ENCODE measurements at places on chromosomes 3 and 15.

- DNase-seq, result no peak
These were observed 108.2 kb upstream of the UBE2E2 start for GRCh38 chr3:23094890-23095462.

- no peak for DNase-seq
These were observed 45.0 kb downstream of the SUCNR1 start for GRCh38 chr3:151918253-151919029.

DNA sequence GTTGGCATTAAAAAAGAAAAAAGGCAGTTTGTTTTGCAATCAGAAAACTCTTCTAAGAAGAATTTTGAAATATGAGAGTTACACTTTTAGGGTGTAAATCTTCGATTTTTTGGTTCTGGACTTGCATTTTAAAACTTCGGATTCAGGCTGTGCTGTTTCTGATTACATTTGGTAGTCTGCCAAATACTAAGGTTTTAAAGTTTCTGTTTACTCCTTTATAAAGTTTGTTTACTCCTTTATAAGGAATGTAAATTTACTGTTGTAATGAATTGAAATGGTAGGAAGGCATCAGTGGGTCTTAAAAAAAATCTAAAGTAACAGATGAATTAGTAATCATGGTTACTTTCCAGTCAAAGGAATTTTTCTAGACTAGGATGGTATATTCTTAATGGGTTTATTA is 14.1 kb downstream of the FXR1 start:
- no peak for DNase-seq

- no peak for DNase-seq
These were observed 383.4 kb downstream of the RAP2B start for GRCh38 chr3:153545471-153545870.

GRCh38 chr3:53154881-53155285 is 6.1 kb upstream of the PRKCD start:
- no peak for DNase-seq

- no peak for DNase-seq
These were observed 311.8 kb downstream of the NTRK3 start for GRCh38 chr15:87944691-87945090.

GRCh38 chr15:77496715-77497109 is 76.0 kb downstream of the HMG20A start:
- DNase-seq, result peak; percentile 88

- DNase-seq, result no peak
These were observed 178.6 kb upstream of the BHLHE40 start for GRCh38 chr3:4800595-4800994.

DNA sequence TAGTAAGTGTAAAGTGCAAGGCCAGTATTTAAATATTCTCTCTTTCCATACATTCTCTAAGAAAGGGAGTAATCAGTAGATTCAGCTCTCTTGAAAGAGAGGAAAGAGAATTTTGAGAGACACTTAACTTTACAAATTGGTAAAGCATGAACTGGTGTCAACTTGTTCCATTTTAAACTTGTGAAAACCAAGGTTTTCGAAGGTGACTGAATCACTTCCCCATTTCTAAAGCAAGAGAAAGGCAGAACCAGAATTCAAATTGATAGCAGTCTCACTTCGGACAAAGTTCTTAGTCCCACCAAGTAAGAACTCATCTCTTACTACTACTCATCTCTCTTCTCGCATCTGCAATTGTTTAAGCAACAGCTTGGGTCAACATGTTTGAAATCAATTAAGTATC is 22.4 kb downstream of the TJP1 start:
- no peak for DNase-seq

DNA sequence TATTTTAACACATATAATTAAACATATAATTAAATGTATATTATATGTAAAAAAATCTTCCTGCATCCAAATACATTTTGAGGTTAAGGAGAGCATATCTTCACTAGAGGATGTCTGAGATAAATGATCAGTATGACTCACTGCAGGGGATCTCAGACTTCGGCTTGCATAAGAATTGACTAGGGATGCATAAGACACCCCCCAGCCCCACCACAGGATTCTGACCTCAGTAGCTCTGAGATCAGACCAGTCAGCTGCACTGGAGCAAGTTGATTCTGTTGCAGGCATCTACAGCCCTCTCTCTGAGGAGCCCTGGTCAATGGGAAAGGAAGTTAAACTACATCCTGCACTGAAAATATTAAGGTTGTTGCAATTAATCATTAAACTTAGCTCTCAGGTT is 29.0 kb upstream of the TBC1D21 start:
- DNase-seq, result no peak

DNA sequence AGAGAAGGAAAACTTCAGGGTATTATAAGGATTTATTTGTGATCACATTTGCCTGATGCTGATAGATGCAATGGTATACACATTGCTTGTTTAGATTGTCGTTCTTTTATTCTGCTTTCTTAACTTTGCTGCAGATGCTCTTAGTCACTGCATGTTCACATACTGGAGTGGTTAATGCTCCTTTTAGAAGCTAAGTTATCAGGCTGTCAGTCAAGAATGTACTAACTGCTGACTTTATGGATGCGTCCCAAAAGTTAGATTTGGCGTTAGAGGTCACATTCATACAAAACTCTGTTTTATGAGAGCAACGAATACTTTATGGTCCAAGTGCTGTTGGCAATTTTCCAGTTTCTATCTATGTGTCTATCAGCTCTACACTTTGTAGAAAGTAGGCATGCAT is 160.7 kb downstream of the BBX start:
- no peak for DNase-seq

DNA sequence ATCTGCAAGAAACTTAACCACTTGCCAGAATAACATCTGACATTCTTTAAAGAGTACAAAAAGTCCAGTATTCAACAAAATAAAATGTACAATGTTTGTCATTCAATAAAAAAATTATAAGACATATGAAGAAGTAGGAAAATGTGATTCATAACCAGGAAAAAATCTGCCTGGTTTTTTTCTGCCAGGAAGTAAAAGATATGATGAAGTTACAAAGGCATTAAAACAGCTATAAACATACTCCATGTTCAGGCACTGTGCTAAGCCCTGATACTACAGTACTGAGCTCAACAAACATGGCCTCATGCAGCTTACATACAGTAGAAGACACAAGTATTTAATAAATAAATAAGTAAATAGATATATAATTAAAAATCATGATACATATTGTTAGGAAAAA is 178.4 kb upstream of the STT3B start:
- DNase-seq, result no peak

- DNase-seq, result no peak
These were observed 80.0 kb downstream of the USP13 start for GRCh38 chr3:179732661-179733348.

- no peak for DNase-seq
These were observed 83.2 kb downstream of the COL8A1 start for GRCh38 chr3:99721633-99722007.

DNA sequence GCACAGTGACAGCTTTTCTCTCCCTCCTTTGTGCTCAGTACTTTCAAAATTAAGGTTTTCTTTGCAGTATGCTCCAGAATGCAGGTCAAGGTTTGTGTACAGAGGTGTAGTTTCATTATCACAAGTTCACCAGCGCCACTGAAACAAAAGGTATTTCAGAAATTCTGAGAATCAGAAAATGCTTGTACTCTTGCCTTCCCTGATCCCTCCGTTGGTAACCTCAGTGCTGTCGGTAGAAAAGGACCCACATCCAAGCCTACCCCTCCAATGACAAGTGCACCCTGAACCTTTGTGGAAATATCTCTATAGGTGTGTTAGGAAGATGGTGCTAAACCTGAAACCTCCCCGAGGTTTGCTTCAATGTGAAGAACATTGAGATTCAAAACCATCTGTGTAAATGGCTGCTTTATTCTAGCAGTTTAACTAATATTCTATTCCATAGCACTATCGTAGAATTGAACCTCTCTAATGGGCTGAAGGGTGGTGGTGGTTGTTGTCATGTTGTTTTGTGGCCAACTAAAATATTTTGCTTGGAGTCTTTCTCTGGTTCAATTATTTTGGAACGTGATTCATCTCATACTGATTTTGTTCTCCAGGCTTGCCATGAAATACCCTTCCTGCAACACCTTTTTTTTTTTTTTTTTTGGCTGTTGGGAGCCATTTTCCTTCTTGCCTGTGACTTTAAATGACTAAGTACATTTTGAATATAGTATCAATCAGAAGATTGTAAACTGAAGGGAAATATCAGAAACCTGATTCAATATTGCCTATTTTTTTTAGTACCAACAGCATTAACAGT is 20.7 kb downstream of the ZBTB38 start:
- DNase-seq, result no peak

DNA sequence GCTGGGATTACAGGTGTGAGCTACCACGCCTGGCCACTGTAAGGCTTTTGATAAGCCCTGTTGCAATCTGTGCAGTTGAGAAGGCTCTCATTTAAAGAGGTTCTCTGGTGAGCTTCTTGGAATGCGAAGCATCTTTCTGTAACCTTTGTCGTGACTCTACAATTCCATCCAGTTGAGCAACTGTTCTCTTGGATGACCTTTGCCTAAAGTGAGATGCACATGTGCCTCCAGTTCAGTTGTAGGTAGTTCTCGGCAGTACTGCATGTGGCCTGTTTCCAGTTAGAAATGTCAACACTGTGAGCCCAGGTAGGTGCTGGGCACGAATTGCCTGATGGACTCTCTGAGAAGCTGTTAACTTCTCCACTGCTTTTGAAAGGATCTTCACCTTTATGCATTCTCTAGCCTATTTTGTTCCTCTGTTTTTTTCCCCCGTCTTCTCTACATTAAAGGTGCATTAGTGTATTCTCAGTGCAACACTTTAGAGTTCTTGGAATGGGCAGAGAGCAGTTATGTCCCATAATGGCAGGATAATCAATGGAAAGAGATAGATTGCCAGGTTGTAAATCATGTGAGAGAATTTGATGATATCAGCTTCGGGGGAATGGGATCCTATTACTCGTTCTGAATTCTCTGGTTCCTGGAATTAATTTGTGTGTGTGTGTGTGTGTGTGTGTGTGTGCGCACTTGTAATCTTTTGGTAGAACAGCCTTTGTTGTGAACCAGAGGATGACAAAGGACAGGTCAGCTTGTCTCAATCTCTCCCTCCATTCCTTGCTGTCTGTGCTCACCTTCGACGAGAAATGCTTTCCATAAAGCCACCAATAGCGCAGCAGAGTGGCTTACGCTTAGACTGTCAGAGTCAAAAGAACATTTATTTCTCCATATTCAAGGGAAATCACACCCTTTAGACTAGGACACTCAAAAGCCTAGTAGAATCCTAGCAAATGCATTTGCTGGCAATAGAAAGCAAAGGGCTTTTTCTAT is 51.1 kb downstream of the PTPRG start:
- no peak for DNase-seq

DNA sequence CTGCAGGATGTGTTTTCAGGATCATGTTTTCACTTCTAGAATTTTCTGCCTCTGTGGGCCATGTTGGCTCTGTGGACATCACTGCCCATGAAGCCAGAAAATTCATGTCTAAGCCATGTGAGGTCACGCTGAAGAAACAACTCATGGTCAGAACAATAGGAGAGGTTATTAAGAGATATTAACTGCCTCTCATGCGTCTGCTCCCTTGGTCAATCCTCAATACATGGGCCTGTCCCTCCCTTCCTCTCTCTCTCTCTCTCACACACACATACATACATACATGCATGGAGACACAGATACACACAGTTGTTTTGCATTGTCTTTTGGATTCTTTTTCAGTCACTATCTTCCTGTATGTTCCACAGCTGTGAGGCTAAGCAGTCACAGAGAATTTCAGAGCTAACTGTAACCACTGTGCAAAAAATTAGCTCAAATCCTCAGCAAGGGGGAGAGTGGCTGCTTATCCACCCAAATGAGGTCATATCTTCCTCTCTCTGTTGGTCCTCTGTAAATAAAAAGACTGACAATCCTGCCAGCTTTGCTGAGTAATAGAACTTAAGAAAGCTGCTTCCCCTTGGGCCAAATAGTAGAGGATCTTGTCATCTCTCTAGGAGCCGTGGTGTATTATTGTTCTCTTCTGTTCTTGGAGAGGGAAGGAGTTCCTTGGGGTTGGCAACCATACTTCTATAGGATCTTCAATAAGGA is 45.6 kb downstream of the LRTM1 start:
- DNase-seq, result no peak

DNA sequence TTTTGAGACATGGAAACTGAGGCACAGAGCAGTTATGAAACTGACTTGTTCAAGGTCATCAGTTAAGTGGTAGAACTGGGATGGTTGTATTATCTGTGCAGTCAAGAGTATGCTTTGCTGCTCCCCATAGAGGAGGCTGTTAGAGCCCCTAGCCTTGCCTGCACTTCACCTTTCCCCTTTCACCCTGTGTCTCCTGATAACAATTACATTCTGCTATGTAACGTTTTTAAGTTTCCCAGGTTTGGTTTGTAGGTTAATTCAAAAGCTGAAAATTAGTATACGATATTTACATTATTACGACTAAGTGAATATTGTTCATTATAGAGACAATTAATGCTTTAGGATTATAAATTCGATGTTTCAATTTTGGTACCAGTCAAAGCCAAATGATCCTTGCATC is 89.9 kb downstream of the ECT2 start:
- DNase-seq, result no peak

- DNase-seq, result no peak
These were observed 896.9 kb downstream of the DIPK2A start for GRCh38 chr3:144868506-144868905.

GRCh38 chr3:126954141-126954842 is 28.6 kb upstream of the PLXNA1 start:
- DNase-seq, result no peak

DNA sequence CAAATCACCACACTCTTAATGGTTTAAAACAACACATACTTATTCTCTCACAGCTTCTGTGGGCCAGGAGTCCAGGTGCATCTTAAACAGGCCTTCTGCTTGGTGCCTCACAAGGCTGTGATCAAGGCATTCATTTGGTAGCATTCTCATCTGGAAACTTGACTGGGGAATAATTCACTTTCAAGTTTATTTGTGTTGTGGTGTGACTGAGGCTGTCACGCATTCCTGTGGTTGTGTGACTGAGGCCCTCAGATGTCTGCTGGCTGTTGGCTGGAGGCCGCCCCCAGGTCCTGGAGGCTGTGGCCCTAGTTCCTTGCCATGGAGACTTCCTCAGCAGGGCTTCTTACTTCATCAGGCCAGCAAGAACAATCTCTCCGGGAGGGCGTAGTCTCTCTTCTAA is 16.9 kb upstream of the FAM3D start:
- DNase-seq, result no peak
